ENCODE measurements at places on chromosomes 5 and 9.

DNA sequence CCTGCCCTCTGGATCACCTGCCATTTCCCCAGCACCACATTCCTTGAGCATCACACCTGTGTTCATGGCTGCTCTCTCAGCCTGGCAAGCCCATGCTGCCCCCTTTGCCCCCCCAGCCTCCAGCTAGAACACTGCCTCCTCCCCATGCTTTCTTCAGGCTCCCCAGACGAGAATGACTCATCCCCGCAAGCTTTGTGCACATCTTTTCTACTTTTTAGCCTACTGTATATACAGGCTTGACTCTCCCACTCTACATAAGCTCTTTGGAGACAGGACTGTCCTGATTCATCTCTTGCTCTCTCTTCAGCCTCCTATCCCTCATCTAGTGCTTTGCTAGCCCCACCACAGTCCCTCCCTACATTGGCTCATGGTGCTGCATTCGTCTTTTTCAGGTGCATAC lies 19.9 kb upstream of the GLIPR2 start:
- no peak for DNase-seq

GRCh38 chr5:151522226-151522625 lies 68.9 kb downstream of the FAT2 start:
- DNase-seq = no peak

GRCh38 chr5:154712518-154713437 lies 42.4 kb upstream of the LARP1 start:
- peak; percentile 4 for DNase-seq

- DNase-seq = no peak
Measured at GRCh38 chr9:116394894-116395698, 241.5 kb downstream of the PAPPA start.

- DNase-seq = no peak
Measured at GRCh38 chr9:119667163-119667562, 297.9 kb upstream of the BRINP1 start.
